Stimulated activated CD4-positive, alpha-beta T cell treated with anti-CD3 and anti-CD28 coated beads, Interleukin-12 subunit alpha, Interleukin-12 subunit beta, amount 100 ng/mL, for 4 hours (primary cell): ENCODE measurements at places on chromosomes 5 and 9.
A peak's percentile ranks its signal among the peaks of the same experiment; 100 is the strongest.

DNA sequence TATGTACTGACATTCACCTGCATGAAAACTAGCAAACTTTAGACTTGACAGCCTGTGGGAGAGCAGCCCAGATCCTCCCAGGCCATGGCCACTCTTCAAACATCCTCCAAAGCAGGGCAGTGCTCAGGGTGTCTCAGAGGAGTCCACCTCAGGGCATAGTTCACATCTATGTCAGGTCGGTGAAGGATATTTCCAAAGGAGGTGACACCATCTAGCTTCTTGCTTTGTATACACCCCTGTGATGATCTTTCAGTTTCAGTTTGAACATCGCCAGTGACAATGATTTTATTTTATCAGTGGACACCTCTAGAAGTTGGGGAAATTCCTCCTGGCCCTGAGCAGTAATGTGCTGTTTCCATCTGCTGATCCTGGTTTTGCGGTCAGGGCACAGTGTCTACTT, 20.1 kb downstream of the CDK20 start:
- no peak for DNase-seq

DNA sequence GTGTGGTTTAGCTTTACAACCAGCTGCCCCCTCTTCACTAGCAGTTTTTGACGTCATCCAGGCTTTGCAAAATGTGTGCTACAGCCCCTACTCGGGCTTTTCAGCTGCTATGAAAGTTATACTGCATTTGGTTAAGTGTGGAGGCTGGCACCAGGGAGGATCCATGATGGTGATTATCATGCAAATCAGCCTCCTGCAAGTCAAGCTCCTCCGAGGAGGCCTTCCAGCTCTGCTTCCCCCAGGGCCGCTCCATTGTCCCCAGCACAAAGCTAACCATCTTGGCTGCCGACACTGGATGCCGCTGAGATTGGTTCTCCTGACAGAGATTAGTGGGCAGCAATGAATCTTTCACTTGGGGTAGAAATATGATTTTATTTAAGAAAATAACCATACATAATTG, 159.6 kb downstream of the NR2F1-AS1 start:
- DNase-seq = no peak

DNA sequence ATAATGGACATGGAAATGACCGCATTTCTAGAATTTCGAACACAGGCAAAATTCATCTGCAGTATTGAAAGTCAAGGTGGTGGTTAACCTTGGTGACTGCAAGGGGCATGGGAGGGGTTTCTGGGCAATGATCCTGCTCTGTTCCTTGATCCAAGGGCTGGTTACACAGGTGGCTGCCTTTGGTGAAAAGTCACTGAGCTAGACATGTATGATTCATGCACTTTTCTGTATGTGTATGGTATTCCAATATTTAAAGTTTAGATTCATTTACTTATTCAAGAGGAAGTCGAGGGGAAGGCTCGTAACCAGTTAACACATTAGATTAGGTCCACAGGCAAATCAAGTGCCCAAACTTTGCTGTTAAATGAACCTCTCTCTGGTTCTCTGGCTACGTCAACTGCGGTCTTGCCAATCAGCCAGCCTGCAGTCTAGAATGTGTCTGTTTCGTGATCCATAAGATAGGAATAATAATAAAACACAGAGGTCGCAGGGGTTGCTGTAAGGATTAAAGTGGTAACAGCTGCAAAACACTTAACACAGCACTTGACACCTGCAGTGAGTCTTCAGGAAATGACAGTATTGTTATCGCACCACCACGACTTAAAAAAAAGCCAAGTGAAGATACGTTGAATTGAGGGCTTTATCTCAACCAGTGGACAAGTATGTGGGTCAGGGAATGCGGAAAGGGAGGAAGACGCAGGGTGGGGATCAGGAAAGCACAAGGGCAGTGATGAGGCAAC, 92.5 kb downstream of the TLE1 start:
- DNase-seq = no peak

- DNase-seq = peak; percentile 64
These were observed 61.3 kb downstream of the RAPGEF1 start for GRCh38 chr9:131678499-131679111.

- DNase-seq = no peak
These were observed 19.6 kb downstream of the TENT4A start for GRCh38 chr5:6732634-6733410.

DNA sequence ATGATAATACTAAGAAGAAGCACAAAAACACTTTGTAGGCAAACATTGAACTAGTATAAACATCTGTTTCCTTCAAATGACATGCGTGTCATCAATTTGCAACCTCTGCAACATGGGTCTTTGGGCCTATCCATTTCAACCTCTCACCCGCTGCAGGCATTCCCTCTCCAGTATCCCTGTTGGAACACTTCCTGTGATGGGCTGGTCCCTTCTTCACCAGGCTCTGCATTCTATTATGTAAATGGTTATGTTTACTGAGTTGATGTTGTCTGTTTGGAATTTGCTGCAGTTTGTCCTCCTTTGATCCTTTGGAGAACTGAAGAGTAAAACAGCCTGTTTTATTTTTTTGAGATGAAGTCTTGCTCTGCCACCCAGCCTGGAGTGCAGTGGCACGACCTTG, 16.6 kb upstream of the TBC1D2 start:
- no peak for DNase-seq

DNA sequence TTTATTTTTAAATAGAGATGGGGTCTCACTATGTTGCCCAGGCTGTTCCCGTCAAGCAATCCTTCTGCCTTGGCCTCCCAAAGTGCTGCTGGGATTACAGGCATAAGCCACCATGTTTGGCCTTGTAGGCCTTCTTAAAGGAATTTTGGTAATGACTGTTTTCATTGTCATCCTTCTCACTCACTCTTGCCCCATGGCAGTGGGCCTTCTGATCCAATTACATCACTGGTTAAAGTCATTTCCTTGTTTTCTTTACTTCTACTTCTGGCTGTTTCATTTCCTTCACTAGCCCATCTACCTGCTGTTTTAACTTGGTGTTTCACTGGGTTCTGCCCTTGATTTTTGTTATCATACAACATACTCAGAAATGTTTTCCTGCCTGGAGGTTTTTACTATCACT, 20.1 kb upstream of the NIM1K start:
- no peak for DNase-seq

DNA sequence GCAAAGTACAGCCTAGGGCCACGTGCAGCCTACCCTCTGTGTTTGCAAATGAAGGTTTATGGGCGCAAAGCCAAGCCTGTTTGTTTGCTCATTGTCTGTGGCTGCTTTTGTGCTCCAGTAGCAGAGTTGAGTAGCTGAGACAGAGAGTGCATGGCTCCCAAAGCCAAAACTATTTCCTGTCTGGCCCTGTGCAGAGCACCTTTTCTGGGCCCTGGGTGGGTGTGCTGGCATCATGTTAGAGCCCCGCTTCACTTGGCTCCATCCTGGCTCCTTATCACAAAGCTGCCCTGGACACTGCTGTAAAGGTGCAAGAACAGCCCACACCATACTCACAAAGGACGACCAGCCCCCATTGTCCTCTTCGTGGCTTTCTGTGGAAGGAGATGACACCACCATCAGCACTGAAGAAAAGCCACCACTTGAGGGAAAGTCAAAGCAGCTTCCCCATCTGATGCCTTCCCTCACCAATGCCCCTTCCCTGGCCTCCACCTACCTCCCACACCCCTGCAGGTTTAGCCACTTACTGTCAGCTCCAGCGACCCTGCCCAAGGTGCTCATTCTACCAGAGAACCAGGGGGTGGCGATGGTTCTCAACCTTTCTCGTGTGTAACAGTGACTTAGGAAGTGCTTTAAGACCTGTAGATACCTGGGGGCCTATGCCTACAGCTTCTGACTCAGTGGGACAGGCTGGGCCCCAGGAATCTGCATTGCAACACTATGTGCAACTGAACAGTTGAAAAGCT, 23.4 kb downstream of the LCP2 start:
- DNase-seq = peak; percentile 57

DNA sequence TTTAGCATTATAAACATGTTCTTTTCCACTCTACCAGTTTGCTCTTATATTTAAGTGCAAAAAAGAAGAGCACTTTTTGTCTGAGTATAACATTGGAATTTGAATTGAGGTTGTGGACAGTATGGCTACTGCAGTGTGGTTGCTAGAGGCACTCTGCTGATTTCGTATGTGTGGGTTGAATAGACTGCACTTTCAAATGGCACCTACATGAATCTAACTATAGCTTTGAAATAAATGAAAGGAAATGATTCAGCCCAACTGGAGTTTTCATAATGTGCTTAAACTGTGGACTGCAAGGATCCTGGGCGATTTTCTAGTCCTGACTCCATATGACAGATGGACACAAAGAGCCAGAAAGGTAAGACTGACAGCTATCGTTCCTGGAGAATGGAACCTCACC, 657.6 kb upstream of the RIOK2 start:
- DNase-seq = no peak

DNA sequence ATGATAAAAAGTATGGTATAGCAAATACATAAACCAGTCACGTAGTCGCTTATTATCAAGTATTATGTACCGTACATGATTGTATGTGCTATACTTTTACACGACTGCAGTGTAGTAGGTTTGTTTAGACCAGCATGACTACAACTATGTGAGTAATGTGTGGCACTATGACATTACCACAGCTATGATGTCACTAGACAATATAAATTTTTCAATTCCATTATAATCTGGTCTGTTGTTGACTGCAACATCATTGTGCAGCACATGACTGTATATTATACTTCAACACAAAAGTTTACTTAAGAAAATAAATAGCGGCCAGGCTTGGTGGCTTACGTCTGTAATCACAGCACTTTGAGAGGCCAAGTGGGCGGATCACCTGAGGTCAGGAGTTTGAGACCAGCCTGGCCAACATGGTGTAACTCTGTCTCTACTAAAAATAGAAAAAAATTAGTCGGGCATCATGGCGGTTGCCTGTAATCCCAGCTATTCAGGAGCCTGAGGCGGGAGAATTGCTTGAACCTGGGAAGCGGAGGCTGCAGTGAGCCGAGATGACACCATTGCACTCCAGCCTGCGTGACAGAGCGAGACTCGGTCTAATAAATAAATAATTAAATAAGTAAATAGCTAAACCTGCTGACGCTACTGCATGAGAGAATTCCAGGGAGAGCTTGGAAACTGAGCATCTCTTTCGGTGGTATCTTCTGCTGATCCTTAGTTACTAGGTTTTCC, 24.6 kb upstream of the JADE2 start:
- DNase-seq = no peak

- no peak for DNase-seq
These were observed 121.2 kb downstream of the RAB3C start for GRCh38 chr5:58703925-58704555.

DNA sequence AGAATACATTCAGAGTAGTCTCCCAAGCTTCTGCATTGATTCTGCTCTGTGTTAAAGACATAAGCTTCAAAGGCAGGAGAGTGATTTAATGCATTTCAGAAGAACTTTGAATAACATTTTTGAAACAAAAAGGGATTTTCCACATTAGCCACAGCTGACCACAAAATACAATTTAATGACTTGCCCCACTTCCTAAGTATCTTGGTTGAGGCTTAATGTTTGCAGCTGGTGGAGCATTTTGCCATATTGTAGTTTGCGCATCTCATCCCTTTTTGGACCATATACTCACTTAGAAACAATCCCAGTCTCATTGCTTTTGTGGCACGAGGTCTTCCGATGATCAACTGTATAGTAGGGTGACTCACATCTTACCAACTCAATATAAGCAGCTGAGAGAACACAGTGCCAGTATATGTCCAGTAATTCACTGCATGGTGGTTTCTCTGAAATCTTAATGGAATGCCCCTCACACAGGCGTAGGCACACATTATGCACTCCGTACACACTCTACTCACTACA, 455.8 kb upstream of the PTGER4 start:
- no peak for DNase-seq

DNA sequence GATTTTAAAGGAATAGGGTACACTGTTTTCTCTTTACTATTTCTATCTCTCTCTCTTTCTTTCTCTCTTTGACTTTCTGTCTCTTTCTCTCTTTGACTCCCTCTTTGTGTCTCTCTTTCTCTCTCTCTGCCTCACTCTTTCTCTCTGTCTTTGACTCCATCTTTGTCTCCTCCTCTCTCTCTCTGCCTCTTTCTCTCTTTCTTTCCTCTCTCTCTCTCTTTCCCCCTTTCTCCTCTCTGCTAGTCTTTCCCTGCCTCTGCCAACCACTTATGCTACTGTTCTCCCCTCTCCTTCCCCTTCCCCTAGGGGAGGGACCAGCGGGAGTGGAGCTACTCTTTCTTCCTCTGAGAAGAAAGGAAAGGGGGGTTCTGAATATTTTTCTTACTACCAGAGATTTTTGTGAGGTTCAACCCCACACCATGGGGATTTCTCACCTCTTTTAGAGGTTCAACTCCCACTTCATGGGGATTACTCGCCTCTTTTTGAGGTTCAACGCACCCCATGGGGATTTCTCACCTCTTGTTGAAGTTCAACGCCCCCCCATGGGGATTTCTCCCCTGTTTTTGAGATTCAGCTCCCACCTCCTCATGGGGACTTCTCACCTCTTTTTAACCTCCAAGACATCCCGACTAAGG, 309.9 kb downstream of the NR3C1 start:
- DNase-seq = no peak

DNA sequence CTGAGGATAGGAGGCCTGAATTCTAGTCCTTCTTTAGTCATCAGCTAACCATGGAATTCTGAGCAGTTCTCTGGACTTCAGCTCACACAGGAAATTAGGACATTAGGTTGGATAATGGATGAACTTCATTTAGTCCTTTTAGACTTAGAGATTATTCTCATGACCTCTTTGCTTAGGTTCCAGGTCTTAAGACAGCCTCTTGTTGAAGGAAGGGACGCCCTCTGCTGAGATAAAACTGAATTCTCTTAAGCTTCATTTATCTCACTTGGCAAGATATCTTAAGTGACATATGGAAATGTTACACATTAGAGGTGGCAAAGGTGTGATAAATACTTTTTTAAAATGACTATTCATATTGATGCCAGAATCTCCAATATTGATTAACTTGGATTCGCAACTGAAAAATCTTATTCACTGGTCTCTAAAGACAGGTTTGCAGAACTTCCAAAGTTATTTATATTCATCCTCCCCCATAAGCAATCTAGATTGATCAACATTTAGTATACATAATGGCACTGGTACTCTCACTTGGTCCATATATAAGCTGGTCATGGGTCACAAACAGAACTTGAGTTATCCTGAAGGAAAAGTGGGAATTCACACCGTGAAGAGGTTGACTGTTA, 16.9 kb upstream of the ZNF366 start:
- no peak for DNase-seq

DNA sequence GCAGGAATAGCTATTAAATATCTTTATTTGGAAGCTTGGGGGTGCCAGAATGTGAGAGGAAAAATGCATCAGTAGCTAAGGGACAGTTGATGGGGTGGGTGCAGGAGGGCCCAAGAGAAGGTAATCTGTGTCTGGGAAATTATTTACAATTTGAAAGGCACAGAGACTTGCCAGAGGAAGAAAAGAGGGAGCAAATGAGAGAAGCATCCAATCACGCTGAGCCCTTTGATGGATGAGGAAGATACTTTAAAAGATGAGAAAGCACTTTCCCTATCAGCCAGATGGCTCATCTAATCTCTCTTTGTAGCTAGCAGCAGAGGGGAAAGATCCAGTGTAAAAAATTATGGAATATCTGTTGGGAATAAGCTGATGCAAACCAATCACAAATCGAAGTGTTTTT, 57.0 kb upstream of the ABCA1 start:
- DNase-seq = no peak
